NCI-H1092 (cell line): ENCODE measurements at places on chromosomes 7 and 10.

DNA sequence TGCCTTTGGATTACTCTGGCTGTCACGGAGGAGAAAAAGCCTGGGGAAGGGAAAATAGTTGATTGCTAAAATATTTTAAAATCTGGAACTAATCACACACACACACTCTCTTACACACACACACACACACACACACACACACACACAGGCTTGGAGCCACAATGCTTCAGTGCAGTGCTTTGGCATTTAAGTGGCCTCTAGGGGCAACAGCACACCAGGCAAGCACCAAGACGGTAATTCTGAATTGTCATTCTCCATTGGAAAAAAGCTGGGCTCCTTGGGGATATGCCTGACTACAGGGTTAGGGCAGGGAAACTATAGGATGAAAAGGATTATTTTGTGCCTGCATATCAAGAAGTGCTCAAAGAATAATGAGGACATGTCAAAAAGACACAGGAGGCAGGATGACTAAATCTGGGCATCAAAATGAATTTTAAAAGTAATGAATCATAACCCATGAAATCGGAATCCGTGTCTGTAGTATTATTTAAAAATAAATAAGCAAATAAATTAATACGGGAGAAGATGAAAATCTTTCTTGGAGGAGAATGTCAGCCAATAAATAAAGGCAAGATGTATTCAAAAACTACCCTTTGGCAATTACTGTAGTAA lies 30.4 kb upstream of the DDC start:
- DNase-seq, result peak; percentile 61

- DNase-seq, result no peak
Observed at GRCh38 chr7:11130012-11130411, 156.3 kb downstream of the PHF14 start.

DNA sequence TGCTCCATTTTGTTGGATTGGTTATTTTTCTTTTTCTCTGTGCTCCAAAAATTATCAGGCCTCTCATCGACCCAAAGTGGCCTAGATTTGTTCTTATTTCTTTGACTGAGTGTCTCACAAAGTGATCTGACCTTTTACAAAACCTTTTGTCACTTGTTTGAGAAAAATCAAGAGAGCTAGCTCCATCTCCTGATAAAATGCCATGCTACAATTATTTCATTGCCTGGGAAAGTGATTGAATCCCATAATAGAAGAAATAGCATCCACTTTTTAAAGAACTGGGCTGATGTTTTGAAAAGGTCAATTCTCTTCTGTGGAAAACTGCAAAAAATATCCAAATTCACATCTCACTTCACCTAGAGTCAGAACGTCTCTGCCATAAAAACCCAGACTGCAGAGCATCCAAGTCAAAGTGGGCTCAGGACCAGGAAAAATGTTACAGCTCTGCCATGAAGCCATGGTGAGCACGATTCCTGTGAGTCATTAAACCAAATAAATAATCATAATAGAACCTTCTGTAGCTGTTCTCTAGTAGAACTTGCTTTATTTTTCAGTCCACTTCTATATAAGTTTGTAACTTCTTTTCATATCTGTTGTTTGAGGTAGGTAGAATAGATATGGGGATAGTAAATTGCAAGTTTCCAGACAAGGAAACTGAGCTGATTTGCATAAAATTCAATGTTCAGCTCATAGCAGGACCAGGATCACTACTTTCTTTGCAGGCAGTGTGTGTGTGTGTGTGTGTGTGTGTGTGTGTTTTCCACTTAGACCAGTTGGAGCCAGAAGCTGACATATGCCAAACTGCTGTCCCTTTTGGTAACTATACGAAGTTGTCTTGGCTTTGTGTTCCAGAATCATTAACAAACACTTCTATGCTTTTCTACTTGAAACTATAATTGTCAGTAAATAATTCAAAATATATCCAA lies 632.5 kb upstream of the ANKRD30A start:
- DNase-seq, result no peak

DNA sequence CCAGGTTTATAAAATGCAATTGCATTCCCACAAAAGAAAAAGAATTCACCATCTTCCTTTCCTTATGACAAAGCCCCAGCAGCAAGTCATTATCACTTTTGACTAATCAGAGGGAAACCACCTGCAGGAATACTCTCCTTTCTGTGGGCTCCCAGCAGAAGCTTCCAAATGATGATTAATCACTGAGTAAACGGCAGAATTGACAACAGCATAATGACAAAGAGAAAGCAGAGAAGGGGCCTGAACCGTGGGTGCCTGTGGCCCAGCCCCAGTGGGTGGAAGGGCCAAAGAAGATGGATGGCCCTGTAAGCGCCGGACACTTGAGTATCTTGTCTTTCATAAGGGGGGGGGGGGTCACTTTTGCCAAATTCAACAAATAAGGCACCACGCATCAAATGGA lies 152.4 kb upstream of the NRBF2 start:
- DNase-seq, result no peak

DNA sequence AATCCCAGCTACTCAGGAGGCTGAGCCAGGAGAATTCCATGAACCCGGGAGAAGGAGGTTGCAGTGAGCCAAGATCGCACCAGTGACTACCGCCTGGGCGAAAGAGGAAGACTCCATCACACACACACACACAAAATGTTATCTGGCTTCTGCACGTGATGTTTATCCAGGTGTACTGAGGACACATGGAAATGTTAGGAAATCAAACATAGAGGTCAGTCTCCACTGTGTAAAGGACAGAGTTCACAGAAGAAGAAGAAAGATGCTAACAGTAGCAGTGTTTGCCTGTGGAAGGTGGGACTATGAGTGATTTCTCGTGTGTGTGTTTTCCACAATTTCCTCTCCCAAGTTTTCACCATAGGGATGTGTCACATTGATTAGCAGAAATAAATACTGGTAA lies 256.9 kb downstream of the ELMO1 start:
- DNase-seq, result no peak

DNA sequence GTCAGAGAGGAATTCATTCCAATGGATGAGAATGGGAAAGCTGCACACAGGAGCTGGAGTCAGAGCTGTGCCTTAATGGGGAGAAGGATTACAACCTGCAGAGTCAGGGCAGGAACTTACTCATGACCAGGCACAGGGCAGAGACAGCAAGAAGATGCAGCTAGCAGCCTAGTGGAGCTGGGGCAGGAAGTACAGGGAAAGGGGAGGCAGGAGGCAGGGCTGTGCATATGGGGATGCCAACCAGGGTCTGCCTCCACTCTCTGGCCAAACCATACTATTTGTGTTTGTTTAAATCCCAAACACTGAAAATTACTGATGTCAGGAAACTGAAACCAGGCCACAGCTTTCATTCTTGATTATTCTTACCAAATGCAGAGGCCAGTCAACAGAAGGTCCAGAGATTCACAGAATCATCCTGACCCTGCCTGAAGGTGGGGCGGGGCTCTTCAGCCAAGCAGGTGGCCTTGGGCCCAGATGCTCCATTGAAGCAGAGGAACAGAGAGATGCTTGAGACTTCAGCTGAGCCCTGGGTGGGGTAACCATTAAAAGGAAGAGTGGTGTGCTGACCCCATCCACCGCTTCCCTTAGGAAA lies 461.9 kb downstream of the KCNMA1 start:
- DNase-seq, result no peak

DNA sequence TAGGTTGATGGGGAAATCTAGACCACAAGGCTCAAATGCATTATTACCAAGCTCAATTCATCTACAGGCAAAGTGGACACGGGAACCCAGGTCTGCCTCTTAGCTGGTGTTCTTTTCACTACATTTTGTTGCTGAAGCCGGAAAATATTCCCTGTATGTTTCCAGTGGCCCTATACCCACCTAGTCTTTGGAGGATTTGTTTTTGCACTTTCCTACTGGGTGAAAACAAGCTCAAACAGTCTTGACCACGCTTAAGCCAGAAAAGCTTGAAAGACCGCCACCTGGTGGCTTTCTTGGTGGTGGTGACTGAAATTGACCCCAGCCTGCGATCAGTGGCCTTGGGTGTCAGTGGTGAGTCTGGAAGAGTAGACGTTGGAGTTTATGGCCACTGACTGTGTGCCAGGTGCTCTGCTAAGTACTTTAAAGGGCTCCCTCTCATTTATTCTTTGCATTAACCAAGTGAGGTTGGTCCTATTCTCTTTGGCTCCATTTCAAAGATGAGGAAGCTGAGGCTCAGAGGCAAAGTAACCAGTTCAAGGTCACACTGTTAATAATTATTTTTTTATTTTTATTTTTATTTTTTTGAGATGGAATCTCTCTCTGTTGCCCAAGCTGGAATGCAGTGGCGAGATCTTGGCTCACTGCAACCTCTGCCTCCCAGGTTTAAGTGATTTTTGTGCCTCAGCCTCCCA lies 11.1 kb upstream of the CRTAC1 start:
- DNase-seq, result peak; percentile 22

DNA sequence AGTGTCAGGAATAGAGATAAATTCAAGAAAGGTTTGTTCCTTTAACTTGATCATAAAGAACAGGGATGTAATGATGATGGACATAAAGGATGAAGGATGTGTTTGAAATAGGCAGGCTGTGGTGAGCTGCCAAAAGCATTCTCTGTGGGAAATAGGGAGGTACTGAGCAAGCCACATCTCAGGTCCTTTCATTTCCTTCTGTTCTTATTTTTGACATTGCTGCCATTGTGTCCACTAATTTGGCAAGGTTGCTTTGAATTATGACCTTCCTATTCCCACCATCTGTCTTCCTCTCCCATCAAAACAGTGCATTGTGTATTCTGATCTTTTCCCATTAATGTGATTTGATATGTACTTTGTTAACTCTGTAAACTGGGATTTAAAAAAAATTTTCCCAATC lies 9.4 kb downstream of the SCRN1 start:
- DNase-seq, result no peak

DNA sequence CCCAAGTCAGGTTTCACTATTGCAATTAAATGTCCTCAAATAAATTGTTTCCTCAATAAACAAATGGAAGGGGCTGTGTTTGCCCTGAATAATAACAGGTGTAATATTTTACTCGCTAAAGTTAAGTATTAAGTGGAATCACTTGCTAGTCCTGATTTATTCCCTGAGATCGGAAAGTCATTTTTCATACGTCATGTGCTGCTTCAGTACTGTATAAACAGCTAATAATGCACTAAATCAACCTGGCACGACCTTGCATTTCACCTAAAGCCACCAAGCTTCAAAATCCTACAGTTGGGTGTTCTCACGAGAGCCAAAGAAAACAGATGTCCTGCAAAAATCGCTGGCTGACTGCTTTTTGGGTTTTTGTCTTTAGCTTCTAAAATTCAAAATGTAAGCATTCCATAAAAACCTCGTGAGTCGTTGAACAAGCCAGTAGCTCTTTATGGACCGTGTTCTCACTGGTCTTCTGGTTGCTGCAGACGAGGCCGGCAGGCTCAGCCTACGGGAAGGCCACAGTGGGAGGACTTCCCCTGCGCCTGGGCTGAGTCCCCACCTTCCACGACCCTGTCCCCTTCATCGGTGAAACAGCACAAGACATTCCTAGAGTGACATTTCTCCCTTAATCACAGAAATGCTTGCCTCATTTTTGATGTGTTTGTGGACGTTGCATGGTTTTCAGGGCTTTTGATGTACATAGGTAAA lies 17.9 kb upstream of the MNX1 start:
- no peak for DNase-seq

GRCh38 chr10:12572281-12572680 lies 222.9 kb downstream of the CAMK1D start:
- no peak for DNase-seq

- DNase-seq, result no peak
Observed at GRCh38 chr7:67523713-67524112, 527.1 kb downstream of the TYW1 start.

DNA sequence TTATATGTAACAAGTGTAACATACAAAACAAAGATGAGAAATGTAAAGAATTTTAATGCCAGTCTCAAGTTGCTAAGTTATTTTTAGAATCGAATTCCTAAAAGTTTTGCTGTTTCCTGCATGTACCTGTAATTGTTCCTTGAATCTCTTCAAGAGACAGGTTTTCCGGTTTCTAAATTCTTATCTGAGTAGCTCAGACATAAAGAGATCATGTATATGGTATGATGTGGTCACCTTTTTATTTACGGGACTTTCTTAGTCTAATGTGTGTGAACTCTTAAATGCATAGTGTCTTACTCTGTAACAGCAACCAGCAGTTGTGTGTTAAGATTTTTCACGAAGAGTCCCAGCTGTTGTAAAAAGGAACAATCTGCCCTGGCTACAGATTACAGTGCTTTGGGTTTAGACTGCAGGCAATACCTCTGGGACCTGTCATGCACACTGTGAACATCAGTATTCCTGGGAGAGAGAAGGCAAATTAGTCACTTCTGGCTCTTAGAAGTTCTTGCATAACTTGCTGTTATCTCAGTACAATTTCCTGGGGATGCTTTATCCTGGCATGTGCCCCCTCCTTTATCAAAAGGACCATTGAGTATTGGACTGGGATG lies 263.4 kb downstream of the BICC1 start:
- DNase-seq, result no peak

DNA sequence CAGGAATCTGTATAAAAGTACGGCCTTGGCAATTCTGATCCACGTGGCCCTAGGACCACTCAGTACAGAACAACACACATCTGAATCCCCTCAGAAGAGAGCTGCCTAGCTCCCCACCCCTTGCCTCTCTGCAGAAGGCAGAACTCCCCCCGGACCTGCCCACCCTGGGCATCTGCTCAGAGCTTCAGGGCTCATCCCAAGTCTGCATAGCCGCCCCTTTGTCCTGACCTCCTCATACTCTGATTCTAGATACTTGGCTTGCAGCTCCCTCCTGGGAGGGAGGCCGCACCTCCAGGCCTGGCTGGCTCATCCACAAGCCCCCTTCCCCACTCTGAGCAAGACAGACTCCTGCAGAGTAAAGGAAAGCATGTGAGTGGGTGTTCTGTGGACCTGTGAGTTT lies 49.6 kb downstream of the GRID1 start:
- no peak for DNase-seq

DNA sequence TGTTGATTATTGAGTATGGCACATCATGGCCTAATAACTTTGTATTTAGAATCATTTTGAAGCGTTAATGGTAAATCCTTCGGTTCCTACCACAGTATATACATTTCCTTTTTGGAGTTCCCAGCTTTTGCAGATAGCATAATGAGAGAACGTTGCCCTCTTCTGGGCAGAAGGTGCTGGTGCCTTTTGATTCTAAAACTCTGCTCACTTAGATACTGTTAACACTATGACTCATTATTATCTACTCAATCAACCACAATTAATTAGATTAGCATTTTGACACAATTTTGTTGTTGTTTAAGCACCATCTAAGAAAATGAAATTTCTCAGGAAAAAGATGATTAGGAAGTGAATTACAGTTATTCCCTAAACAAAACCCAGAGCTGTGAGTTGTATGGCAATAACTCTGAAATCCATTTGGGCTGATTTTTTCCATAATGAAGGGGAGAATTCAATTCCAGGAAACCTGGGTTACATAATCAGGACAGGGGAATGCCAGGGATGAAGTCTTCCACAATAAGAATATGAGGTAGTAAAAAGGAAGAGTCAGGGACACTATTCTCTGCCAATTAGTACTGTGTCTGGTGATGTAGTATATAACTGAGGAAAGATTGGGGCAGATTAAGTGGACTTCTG lies 11.5 kb upstream of the DLD start:
- peak; percentile 13 for DNase-seq

GRCh38 chr7:27695096-27695495 lies 32.4 kb upstream of the HIBADH start:
- DNase-seq, result no peak
